T47D (cell line): ENCODE measurements at places on chromosomes 6 and 20.

DNA sequence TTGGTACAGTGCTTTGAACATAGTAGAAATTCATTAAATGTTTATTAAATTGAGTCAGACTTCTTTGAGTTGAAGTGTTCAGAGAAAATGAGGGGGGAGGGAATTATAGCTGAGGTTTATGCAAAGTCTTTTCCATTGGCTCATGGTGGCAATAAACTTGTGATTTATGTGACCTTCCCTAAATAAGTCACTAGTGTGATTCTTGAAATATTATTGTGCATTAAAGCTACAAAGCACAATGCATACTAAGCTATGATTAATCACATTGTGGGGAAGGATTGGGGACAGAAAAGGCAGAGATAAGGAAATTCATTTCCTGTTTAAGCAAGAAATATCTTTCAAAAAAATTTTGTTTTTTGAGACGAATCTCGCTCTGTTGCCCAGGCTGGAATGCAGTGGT lies 877.5 kb downstream of the TFAP2A start:
- no peak for DNase-seq

DNA sequence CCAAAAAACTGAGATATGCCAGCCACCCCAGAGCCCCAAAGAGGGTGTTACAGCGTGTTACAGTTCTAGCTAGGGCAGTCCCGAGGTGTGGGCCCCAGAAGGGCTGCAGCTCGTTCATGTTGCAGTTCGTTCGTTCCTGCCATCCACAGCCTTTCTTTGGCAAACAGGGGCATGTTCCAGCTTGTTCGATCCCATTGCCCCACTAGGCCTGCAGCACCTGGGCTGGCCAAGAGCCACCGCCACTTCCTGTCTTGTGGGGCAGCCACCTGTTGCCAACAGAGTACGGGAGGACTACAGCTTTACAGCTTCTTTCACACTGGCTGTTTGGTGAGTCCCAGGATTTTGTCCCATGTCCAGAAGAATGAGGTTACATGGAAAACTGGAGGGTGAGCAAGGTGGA lies 198.1 kb downstream of the MMUT start:
- DNase-seq: no peak

DNA sequence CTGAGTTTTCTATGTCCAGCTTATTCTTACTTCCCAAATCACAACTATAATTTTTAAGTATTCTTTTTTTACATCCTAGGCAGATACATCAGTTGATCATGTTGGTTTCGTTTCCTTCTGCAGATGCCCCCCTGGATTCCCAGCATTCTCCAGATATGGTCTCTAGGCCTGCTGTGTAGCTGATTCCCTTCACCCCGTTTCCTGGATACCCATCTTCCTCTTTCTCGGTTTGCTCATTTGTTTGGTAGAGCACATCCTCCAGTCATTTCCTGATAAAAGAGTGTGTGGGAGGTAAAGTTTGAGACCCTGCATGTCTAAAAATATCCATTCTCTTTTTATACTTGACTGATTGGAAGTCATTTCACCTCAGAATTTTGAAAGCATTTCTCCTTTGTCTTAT lies 66.4 kb downstream of the ANKS1A start:
- DNase-seq: no peak

DNA sequence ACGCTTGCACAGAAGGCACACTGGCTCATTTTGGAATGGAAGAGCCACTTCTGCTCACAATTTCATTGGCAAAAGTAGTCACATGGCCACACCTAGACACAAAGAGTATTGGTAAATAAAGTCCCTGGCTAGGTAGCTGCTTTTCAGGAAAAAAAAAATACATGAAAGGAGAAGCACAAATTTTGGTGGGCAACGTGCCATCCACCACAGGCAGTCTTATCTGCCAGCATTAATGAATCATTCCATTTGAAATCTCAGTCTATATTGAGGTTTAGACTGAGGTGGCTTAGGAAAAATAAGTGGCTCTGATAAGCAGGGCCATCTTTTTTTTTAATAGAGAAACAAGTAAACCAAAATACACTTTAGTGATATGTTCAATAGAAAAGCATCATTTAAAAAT lies 44.3 kb downstream of the ADGRB3 start:
- DNase-seq: no peak

- DNase-seq: no peak
Measured at GRCh38 chr20:59580146-59580946, 24.0 kb upstream of the PHACTR3 start.

DNA sequence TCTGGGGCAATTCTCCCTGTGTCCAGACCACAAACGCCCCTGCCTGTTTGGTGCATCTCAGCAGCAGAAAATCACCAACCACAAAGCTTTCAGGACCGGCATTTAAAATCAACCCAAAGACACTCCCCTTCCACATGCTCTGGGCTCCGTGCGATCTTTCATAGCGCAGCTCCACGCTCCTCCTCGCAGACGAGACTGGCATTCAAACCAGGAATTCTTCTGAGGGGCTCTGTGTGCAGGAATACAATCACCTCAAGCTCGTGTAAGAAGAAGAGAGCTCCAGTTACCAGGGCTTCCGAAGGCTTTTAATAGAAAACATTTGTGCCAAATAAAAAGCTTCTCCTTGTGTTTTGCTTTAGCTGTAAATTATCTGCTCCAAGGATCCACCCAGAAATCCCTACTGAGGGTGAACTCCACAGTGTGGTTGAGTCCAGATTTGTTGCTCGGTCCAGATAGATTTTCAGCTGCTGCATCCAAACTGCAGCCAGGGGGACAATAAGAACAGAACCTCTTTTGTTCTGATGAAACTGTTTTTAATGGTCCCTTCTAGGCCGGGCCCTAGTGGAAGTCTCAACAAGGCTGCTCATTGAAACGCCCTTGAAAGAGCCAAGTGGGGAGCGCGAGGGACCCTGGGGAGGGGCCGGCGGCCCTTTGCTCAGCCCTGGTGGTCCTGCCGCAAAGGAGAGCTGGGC lies 16.4 kb upstream of the BMP7 start:
- no peak for DNase-seq

DNA sequence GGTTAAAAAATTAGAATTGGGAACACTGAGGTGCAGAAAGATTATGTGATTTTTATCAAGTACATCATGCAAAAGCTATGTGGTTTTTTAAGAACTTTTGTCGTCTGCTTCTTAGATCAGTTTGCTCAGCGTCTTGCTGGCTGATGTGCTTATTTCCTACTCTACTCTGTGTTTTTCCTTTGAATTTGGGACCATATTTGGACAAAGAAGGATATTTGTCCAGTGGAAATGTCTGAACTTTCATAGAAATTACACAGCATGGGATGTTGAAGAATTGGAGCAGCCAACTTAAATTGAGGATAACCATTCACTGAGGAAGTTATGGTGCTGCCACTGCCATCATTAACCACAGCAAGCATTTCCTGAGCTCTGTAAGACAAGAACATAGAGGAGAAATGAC lies 252.8 kb upstream of the HS3ST5 start:
- no peak for DNase-seq

GRCh38 chr6:23176883-23177282 lies 607.5 kb downstream of the HDGFL1 start:
- peak; percentile 21 for DNase-seq

DNA sequence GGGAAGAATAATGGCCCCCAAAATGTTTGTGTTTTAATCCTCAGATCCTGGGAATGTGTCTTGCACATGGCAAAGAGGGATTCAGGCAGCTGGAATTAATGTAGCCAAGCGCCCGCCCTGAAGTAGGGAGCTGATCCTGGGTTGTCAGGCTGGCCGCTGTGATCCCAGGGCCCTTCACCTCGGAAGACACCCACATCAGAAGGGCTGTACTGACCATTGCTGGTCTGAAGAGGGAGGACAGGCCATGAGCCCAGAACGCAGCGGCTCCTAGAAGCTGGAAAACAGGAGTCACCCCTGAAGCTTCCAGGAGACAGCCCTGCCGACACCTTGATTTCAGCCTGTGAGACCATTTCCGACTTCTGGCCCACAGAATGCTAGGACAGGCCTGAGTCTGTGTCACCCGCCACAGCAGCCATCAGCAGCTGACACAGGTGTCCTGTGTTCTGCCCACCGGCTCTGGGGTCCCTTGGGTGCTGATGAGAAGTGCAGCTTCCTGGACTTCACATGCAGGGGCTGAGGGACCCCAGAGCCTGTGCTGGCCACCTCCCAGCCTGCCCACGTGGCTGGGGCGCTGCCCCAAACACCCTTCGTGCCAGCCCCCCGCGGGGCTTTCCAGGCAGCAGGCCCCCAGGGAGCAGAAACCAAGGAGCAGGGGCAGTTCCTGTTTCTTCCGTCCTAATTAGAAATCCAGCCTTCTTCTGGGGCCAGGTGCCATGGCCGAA lies 86.3 kb downstream of the ERMARD start:
- DNase-seq: no peak

GRCh38 chr6:137661601-137662000 lies 167.4 kb upstream of the OLIG3 start:
- DNase-seq: peak; percentile 46

DNA sequence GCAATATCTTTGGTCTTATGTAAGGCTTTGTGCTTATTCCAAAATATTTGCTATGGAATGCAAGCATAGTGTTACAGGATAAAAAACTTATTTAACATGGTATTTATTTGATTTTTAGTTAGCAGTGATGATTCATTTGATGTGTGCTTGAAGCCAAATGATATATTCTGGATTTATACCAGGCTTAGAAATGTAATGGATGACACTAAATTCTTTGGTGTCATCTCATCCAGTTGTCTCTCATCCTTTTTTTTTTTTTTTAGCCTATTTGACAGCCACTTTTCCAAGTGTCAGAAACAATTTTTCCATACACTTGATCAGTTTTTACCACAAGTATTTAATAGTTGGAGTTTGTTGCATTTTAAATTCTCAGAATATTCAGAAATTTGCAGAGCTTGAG lies 515.3 kb downstream of the CDKAL1 start:
- DNase-seq: no peak

- peak; percentile 98 for DNase-seq
Measured at GRCh38 chr20:32207626-32208498, at the start of the genes PLAGL2 and POFUT1. Gene PLAGL2 (minus strand): TSS chr20:32207743. CDS start chr20:32202178, 5,565 bp downstream. Gene POFUT1 (plus strand): TSS chr20:32207880. CDS start chr20:32207942, 62 bp downstream.

- DNase-seq: no peak
Measured at GRCh38 chr6:99219788-99220187, 129.7 kb downstream of the FAXC start.

- DNase-seq: no peak
Measured at GRCh38 chr20:19875376-19876221, 117.5 kb downstream of the RIN2 start.

GRCh38 chr20:38779247-38780097 lies 26.0 kb upstream of the PPP1R16B start:
- peak; percentile 54 for DNase-seq
